GM04503 (cell line): ENCODE measurements at places on chromosomes 12 and 14.

GRCh38 chr12:10310926-10311720, 3.5 kb downstream of the KLRD1 start:
- no peak for DNase-seq

- no peak for DNase-seq
Observed at GRCh38 chr12:6052940-6053329, 71.5 kb downstream of the VWF start.

DNA sequence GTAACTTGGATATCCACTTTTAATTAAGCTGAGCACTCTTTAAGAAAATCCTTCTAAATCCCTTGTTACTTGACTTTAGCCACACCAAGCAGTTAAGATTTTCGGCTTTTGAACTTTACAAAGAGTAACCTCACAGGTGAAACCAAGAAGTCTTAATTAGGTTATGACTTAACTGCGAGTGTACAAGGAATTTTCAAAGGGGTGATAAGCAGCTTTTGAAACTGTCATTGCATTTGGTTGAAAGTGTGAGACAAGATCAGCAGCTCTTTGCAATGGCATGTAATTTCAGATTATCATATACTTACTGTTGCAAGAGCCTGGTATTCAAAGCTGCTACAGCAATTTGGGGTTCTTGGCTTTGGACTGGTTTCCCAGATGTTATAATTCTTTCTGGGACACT, 137.5 kb downstream of the TMEM117 start:
- no peak for DNase-seq

GRCh38 chr12:27711967-27712366, 1.3 kb downstream of the MRPS35 start:
- no peak for DNase-seq

- no peak for DNase-seq
Observed at GRCh38 chr12:29222200-29222599, 73.1 kb downstream of the FAR2 start.

GRCh38 chr12:112506513-112507166, 87.9 kb downstream of the PTPN11 start:
- no peak for DNase-seq

DNA sequence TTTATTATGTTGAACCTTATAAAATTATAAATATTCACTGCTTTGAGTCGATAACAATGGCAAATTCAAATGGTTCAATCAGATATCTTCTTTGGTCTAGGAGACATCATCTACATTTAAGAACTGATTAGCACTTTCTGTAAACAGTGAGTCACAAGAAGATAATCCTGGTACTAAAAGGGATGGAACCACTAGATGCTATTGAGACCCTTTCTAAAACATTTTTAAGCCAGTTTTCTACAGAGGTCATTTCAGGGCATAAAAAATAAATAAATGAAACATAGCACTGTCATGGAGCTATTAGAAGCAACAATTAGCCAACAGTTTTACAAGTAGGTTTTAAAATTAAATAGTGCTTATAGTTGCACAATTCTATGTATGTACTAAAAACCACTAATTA, 212.2 kb downstream of the DUSP6 start:
- no peak for DNase-seq

- DNase-seq: no peak
Observed at GRCh38 chr12:11553871-11554533, 95.5 kb upstream of the ETV6 start.

DNA sequence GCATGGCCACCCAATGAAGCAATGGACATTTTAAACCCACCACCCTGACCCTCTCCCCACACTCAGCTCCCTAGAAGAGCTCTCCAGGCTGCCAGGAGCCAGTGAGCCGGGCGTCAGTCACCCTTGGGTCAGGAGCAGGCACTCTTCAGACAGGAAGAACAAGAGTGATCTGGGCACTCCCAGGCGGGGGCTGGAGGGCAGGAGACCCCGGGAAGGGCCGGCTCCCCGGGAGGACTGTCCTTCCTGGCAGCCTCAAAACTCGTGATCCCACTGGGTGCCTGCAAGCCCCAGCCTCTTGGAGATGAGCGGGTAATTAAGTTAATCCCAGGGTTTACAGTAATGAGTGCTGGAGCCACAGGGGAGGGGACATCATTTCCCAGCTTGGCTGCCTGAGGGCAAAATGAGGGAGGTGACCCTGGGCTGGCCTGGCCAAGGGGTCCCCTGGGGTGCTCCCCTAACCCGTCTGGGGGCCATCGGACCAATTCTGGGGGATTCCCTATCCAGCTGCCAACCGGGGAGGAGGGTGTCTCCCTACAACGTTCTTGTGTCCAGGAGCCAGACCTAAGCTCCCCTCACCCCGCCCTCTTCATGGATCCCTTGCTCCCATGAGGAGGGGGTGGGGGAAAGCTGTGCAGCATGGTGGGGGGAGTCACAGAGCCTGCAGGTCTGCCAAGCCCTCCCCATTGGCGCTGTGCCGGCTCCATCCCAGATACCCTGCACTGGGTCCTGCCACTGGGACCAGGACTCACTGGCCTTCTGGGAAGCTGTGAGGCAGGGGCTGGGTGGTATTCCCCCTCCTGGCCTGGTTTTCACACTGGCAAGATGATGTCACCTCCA, 59.2 kb downstream of the CCNK start:
- no peak for DNase-seq

DNA sequence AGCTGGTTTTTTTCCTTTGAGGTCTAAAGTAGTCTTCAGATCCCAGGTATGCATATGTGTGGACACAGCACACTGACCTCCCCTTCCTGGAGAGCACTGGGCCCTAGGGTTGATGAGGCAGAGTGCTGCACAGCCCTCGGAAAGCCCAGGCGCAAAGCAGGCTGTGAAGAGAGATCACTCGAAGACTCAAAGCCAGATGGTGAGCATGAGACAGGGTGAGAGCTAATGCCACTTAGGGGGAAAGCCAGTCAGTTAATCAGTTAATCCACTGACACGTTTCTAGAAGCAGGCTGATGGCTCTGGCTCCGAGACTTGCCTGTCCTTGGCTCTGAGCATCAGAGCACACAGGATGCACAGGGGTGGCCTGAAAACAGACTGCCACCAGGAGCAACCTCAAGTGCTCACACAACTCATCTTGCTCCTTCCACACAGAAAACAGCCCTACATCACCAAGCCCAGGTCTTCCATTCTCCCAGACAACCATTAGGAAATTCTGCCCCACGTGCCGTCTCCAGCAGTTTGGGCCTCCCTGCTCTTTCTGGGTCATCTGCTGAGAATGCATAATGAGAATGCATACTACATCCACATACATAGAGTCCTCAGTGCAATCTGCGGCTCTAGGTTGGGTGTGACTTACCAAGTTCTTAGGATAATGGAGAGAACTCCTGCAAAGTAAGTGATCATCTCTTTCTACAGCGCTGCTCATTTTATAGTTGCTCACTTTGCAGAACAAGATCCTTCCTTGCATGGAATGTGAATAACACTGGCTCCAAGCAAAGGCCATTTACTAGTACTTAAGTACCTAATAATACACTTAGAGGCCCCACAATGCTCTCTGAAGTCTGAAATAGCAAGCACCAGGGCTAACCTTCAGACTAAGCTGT, 12.0 kb downstream of the AQP6 start:
- DNase-seq: no peak

DNA sequence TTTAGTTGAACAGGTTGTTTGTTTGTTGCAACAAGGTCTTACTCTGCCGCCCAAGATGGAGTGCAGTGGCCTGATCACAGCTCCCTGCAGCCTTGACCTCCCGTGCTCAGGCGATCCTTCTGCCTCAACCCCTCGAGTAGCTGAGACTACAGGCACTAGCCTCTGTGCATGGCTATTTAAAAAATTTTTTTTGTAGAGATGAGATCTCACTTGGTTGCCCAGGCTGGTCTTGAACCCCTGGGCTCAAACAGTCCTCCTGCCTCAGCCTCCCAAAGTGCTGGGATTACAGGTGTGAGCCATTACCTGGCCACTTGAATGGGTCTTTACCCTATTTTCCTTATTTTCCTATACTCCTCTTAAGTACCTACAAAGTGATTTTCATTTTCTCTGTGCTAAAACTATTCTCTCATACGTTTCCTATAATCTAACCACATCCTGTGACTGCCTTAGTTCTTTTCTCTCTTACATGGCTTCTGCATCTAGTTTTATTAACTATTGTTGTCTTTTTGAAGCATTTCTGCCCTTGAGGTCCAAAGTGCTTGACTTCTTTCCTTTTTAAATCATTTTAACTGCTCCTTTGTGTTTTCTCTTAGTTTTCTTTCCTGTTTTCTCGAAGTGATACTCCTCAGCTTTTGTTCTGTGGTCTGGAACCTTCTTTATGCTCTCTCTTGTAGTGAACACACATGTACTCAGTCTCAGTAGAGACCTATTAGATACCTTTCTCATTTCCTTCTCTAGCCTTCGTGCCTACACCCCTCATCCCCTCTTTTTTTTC, 14.1 kb downstream of the GPX2 start:
- DNase-seq: no peak

DNA sequence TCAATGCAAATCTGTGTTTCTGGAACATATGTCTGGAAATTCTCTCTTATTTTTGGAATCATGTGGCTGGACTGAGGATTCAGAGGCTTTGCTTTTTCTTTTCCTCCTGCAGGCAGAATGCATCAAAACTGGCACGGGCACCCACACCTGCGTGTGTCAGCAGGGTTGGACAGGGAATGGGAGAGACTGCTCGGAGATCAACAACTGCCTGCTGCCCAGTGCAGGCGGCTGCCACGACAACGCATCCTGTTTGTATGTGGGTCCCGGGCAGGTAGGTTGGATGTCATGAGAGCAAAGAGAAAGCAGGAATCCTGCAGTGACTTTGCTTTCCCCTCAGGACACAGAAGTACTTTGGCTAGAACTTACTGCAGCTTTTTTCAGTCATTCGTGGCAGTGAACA, 90.3 kb downstream of the STAB2 start:
- DNase-seq: no peak

DNA sequence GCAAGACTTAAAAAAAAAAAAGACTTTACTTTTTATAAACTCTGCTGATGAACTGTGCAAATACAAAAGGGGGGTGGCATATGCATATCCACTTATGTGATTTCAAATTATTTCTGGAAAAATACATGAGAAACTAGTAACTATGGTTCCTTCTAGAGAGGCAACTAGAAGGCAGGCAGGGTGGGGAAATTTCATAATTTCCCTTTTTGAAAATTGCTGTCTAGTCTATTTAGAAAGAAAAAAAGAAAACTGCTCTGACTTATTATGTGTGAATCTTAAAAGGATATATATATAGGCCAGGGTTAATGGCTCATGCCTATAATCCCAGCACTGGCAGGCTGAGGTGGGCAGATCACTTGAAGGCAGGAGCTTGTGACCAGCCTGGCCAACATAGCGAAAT, 42.3 kb downstream of the ANAPC7 start:
- DNase-seq: no peak

DNA sequence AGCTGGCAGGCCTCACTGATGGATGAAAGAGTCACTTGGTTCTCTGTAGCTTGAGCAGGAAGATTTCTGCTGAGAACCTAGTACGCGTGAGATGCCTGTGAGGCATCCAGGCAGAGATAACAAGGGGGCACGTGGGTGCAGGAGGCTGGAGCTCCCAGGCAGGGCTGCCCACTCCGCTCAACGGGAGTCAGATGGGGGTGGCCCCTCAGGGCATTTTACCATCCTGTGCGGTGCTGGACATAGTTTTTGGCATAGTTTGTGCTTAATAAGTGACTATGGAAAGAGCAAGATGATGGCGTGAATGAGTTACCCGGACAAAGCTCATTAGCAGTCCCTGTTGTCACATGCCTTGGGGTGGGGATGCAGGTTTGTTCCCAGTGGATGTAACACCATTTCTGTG, 182.8 kb downstream of the TSPAN9 start:
- DNase-seq: no peak

DNA sequence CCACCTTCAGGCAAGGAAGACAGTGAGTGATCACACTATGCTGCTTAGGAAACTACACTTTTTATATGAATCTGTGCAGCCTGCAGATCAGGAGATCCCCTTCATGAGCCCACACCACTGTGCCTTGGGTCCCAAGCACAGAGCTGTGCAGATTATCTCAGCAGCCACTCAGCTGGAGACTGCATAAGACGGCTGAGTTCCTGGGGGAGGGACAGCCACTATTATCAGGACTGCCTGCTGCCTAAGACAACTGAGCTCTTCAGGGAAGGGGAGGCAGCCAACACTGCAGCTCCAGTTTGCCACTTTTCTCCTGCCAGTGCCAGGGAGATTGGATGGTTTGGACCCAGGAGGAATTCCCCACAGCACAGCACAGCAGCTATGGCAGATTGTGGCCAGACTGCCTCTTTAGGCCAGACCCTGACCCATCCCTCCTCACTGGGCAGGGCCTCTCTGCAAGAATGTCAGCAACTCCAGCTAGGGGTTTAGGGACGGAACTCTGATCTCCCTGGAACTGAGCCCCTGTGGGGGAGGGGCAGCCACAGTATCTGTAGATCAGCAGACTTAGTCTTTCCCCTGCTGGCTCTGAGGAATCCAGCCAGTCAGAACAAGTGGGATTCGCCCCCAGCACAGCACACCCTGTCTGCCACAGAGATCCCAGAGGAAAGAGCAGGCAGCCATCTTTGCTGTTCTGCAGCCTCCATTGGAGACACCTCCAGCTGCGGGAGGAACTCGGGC, 141.3 kb downstream of the KLHL28 start:
- DNase-seq: no peak

- no peak for DNase-seq
Observed at GRCh38 chr12:52125476-52125900, 46.0 kb downstream of the SMIM41 start.

GRCh38 chr12:90954921-90955320, at the start of gene CCER1:
Gene CCER1 (minus strand): TSS chr12:90955176. CDS start chr12:90954742, 434 bp downstream.
- DNase-seq: no peak

- DNase-seq: no peak
Observed at GRCh38 chr12:54465857-54466523, 7.4 kb downstream of the GTSF1 start.

DNA sequence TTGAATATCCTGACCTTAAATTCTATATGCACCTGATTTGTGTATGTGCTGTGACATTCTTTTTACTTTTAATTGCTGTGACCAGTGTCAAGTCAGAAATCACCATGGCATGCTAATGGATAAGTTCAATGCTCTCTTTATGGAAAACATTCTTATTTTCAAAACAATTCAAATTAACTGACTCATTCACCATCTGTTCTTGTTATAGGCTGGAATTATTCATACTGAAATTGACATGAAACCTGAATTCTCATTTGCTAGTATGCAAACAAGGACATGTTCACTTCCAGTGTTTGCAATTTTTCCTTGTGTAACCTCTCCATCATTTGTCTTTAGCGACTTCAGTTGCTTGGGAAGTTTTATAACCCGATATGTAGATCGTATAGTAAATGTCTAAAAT, at the start of gene TAS2R30:
TAS2R30 (minus strand) TSS at position 340 of the 400 bp plus-strand sequence. CDS start 400 bp downstream, outside the sequence.
- DNase-seq: no peak

DNA sequence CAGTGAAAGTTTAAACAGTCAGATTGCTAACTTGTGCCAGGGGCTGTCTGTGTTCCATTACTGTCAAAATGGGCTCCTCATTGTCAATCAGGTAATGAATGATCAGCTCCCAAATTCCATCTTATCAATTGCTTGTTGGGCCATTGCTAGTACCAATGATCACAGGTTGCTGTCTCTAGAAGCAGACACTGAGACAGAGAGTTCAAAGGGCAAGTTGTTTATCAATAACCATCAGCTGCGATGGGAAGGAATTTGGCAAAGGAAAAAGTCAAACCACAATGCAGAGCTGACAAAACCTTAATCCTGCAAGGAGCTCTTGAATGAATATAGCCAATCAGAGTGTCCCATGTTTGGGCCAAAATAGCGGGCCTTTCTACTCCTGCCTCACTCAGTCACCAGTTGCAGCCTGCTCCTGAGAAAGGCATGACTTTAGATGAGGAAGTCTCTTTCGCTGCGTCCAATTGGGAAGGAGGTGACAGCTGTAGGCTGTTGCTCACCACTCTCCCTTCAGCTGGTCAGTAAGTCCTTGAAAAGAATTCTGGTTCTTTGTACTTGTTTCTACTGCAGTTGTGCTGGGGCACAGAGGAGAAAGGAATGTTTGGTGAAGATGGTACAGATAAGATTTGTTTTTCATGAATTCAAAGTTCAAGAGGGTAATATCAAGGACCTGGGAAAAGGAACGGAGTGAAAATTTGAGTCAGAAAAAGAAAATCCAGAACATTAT, 179.2 kb upstream of the PDE3A start:
- DNase-seq: no peak
